ENCODE measurements at places on chromosomes 3 and 15.

GRCh38 chr3:59771768-59772181, 722.0 kb upstream of the CFAP20DC start:
- DNase-seq = no peak

GRCh38 chr3:67461667-67462142, 192.7 kb downstream of the SUCLG2 start:
- no peak for DNase-seq

DNA sequence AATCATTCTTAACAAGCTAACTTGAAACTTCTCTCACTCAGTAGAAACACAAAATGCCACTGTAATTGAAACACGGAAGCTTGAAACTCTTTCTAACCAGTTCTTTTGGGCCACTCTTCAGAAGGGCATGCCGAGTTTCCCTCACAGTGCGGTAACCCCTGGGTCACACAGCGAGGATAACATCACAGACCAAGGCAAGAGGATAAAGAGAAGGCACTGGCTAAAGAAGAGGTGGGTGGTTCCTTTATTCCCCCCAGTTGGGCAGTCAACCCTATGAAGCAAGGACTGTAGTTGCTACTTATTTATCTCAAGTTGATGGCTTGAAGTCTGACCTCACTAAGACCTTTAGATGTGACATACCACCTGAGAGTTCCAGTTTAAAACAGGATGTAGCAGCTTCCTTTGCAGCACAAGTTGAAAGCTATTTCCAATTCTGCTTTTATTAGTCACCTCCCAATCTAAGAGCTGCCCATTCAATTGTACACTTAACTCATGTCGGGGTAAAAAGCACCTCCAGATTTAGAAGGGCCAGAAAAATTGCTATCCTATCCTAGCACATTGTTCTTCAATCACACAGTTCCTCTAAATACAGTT, 272.4 kb downstream of the TIGIT start:
- no peak for DNase-seq

GRCh38 chr3:171234298-171235010, 207.9 kb upstream of the SLC2A2 start:
- DNase-seq = no peak

GRCh38 chr15:99504823-99505551, 60.8 kb upstream of the MEF2A start:
- DNase-seq = no peak

DNA sequence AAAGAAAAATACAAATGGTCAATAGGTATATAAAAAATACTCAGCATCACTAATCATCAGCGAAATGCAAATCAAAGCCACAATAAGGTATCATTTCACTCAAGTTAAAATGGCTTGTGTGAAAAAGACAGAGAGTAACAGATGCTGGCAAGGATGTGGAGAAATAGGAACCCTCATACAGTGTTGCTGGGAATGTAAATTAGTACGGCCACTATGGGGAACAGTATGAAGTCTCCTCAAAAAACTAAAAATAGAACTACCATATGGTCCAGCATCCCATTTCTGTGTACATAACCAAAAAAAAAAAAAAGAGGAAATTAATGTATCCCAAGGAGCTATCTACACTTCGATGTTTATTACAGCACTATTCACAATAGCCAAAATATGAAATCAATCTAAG, 98.1 kb upstream of the TGFBR2 start:
- no peak for DNase-seq

- DNase-seq = peak; percentile 76
Measured at GRCh38 chr15:89556413-89557262, 18.6 kb upstream of the TICRR start.

DNA sequence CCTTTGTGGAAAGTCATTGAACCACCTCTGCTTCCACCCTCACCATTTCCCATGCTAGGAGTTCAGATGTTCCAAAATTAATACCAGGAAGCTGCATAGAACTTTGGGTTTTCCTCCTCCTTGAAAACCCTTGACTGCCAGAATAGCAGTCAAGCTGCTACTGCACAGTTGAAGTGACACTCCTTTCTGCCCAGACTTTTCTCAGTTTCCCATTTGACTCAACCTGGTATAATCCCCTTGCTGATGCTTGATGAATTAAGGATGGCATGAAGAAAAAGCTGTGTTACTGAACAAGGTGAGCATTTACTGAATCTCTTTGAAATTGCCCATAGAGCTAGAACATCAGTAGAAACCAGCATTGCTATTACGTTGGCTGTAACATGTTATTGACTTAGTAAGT, 286.0 kb downstream of the EDEM1 start:
- no peak for DNase-seq

DNA sequence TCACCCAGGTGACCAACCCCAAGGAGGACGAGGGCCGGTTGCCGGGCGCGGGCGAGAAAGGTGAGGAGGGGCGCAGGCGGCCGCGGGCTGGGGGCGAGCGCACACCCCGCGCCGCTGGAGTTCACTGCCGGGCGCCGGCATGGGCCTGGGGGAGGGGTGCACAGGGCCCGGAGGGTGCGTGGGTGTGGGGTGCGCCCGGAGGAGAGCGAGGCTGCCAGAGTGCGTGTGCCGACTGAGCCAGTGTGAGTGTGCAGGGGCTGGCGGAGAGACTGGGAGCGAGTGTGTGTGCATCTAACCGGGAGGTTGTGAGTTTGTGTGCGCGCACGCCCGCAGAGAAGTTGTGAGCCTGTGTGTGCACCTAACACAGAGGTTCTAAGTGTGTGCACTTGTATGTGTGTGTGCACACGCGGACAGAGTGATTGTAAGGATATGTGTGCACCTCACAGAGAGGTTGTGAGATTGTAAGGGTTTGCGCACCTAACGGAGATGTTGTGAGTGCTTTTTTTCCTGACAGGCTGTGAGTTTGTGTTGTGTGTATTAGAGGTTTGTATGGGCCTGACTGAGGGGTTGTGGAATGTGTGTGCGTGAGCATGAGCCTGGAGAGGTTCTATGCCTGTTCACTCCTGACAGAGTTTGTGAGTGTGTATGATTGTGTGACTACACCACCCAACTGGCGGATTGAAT, 681 bp downstream of the CTDSPL start:
- peak; percentile 20 for DNase-seq

- no peak for DNase-seq
Measured at GRCh38 chr3:187227658-187228258, 30.5 kb downstream of the RTP1 start.

GRCh38 chr3:123314359-123315270, 112.9 kb downstream of the SEC22A start:
- DNase-seq = no peak

- DNase-seq = no peak
Measured at GRCh38 chr3:152113413-152113812, 155.3 kb upstream of the MBNL1 start.

DNA sequence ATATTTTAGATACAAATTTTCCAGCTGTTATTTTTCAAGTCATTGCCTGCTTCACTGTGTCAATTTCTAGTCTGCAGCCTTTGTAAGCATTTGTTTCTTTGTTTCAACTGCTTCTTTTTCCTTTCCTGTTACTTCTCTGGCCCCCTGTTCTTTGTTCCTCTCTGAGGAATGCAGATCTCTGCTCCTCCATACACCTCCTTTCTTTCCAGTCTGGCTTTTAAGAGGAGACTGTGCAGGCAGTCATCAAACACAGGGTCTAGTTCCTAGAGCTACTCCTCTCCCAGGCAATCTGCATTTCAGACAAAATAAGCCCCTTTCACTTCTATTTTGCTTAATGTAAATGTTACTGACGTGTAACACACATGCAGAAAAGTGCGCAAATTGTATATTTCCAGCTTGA, 502.9 kb downstream of the PDCD6IP start:
- no peak for DNase-seq

DNA sequence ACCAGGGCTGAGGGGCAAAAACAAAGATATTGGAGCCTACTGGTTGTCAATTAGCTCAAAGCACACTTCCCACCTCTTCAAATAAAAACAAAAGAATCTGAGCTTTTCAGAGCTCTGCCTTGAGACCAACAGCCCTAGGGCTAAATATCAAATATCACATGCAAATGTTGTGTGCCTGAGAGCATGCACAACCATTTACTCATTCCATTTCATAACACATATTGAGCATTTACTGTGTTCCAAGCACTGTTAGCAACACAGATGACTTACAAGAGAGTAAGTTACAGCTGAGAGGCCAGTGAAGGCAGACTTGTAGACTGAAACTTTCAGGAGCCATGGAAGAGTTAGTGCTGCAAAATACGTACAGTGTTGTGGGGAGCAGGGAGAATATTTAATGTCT, 222.4 kb downstream of the CPNE4 start:
- DNase-seq = no peak

GRCh38 chr3:28386049-28386448, 37.4 kb upstream of the AZI2 start:
- DNase-seq = no peak

GRCh38 chr15:89817701-89818280, 3.1 kb upstream of the ANPEP start:
- no peak for DNase-seq

DNA sequence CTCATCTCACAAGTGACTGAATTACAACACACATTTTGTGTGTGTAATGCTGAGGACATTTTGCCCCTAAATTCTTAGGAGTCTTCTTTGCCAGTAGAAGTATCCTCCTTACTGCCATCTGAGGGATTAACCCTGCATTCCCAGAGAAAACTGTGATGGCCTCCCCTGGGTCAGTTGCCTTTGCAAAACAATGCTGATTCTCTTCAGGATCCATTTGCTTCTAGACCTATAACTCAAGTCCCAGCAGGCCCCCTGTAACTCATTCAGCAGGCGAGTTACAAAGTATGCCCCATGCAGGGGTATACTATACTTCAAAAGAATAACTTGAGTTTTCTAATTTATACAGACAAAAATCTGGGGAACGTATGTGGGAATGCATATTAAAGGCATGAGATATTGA, 6.6 kb upstream of the MCF2L2 start:
- DNase-seq = no peak

DNA sequence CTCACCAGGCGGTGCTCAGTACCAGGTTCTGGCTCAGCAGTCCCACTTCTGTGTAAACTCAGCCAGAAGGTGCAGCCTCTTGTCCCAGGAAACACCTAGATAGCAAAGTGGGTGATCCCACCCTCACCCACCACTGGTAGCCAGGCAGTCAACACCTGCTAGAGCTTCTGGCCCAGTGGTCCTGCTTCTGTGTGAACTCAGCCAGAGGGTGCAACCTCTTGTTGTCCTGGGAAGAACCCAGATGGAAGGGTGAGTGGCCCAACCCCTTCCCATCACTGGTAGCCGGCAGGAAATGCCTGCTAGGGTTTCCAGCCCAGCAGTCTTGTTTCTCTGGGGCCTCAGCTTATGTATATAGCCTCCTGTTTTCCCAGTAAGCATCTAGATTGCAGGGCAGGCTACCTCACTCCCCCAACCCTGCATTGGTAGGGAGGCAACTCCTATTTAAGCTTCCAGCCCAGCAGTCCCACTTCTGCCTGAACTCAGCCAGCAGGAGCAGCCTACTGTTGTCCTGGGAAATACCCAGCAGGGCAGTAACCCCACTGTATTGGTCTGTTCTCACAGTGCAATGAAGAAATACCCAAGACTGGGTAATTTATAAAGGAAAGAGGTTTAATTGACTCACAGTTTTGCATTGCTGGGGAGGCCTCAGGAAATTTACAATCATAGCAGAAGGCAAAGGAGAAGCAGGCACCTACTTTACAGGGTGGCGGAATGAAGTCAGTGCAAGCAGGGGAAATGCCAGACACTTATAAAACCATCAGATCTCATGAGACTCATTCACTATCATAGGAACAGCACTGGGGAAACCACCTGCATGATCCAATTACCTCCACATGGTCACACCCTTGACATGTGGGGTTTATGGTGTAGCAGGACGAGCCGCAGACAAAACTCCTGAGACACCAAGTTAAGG, 110.6 kb downstream of the DTWD1 start:
- no peak for DNase-seq

DNA sequence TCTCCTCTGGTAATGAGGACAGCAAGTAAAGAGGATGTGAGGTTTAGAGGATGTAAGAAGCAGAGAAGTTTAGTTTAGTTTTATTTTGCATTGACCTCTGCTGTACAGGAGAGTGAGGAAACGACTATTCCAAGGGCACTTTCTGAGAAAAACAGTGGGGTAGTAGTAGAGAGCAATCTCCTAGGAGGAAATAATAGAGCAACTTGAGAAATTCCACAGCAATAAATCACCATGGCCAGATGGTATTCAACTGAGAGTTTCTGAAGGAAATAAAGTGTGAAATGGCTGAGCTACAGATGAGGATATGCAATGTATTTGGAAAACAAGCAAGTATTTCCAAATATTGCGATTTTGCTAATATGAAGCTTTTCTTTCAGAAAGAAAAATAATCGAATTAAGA, 118.9 kb downstream of the DPH6 start:
- no peak for DNase-seq

DNA sequence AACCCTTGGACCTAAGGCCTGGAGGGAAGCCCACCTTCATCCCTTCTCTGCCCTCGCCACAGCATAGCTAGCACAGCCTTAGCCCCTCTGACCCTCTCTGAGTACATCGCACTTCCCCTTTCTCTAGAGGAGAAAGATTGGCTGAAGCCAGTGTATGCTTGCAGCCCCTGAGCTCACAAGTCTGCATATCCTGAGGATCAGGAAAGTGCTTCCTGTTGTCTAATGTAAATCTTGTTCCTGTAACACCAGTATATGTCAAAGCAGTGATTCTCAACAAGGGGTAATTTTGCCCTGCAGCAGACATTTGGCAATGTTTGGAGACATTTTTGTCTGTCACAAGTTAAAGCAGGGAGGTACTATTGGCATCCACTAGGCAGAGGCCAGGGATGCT, 2.2 kb upstream of the PRKCD start:
- DNase-seq = no peak

- no peak for DNase-seq
Measured at GRCh38 chr15:51224428-51224827, 114.0 kb downstream of the CYP19A1 start.

GRCh38 chr3:148162132-148162531, 535.6 kb upstream of the AGTR1 start:
- DNase-seq = peak; percentile 2

- DNase-seq = no peak
Measured at GRCh38 chr3:100902572-100902971, 90.6 kb downstream of the ABI3BP start.

GRCh38 chr3:128491691-128491940, 1.4 kb downstream of the GATA2 start:
- DNase-seq = no peak

GRCh38 chr15:64604319-64604718, 143.9 kb downstream of the ZNF609 start:
- DNase-seq = no peak

DNA sequence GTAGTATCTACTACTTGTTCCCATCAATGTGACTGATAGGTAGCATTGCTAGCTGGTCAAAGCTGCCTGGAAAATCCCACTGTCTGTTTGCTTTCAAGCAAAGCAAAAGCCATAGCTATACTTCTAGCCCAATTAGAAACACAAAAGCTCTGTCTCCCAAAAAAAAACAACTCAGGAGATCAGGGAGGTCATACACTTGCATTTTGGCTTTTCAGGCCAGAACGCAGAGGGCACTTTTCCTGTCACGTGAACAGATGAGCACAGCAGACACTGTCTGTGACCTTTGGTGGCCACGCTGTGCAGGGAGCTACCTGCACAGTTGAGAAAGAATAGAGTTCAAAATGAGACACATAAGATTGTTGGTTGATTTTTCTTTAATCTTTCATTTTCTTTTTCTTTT, 441.7 kb upstream of the PDZRN3 start:
- no peak for DNase-seq

- DNase-seq = peak; percentile 76
Measured at GRCh38 chr3:4986175-4986781, 7.0 kb downstream of the BHLHE40 start.
